Hypothalamus (tissue), 51 donors: ENCODE measurements at places on chromosomes 6 and 20.
A peak's percentile ranks its signal among the peaks of the same experiment; 100 is the strongest.

GRCh38 chr6:32436186-32436585 lies 3.5 kb upstream of the HLA-DRA start:
- no peak for DNase-seq

DNA sequence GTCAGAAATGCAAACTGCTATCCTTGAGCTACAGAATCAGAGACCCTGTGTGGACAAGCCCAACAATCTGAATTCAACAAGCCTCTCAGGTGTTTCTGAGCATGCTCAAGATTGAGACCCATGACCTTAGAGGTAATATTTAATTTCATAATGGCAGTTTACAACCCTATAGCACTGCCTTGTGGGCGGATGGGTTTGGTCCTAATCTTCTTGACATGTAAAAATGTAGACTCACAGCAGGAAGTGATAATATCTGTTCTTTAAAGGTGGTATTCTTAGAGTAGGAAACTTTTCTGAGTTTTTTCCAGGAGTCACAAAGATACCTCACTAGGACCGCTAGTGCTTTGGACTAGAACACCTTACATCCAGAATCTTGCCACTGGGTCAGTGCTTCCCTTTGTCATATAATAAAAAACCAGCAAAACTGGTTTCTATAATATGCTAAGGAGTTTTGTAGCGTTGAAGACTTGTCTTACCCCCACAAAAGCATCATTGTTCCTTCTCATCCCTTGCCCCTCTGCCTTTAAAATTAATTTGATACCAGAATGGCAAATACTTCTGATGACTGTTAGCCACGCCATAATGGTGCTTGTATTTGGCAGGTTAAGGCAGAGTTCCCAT lies 52.6 kb downstream of the E2F3 start:
- no peak for DNase-seq

GRCh38 chr6:115999235-115999634 lies 61.5 kb downstream of the FRK start:
- no peak for DNase-seq

DNA sequence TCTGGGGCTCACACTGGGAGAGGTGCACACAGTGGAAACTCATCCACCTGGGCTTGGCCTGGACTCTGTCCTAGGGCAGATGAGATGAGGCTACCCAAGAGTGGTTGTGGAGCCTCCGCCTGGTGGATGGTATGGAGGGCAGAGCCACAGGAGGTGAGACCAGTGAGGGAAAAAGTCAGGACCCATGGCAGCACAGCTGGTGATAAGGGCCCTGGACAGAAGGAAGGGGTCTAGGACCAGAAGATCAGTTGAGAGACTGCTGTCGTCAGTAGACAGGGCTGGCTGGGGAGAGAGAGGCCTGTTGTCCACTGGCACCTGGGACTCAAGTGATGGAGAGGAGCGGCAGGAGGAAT lies 29.8 kb downstream of the PLCG1 start:
- no peak for DNase-seq

DNA sequence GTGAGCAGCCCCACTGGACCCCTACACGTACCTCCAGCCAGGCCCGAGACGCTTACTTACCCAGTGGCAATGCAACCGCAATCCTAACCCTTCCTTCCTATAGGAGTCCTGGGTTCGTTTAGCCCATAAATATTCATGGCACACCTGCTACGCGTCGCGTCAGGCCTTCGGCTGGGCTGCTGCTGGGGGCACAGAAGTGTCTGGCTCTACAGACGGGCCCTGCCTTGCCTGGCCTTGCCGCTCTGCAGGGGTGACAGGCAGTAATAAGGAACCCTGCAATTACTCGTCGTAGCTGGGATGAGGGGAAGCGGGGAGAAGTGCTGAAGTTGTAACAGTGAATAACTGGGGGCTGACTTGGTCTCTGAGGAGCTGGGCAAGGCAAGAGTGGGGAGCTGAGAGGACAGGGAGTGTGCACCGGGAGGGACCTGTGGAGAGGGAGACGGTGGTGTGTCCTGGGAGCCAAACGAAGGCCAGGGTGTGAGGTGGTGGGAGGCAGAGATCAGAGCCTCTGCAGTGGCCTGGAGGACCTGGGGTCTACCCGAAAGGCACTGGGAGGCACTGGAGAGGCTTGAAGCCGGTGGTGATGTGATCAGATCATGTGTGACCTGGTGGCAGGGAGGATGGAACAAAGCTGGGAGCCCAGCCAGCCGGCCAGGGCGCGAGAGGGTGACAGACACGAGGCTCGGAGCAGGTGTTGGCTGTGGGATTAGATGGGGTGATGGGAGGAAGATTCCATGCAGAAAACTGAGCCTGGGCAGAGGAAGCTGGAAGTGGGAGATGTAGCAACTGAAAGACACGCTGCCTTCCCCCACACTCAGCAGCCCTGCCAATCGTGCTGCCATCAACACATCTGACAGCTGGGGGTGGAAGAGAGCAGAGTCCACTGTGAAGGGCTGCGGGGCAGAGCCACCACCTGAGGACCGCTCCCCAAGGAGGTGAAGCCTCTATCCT lies 36.4 kb downstream of the PSMG4 start:
- peak; percentile 22 for DNase-seq

- DNase-seq, result no peak
These were observed 52.3 kb downstream of the ZFAND3 start for GRCh38 chr6:37871616-37872372.

GRCh38 chr6:21098134-21098533 lies 495.4 kb upstream of the SOX4 start:
- no peak for DNase-seq

GRCh38 chr6:45445749-45446549 lies 68.2 kb upstream of the SUPT3H start:
- DNase-seq, result no peak

GRCh38 chr6:81242624-81243023 lies 509.9 kb downstream of the TENT5A start:
- DNase-seq, result no peak

- no peak for DNase-seq
These were observed 25.6 kb downstream of the MMP24 start for GRCh38 chr20:35252037-35252461.

GRCh38 chr6:117829594-117830319 lies 77.3 kb upstream of the SLC35F1 start:
- DNase-seq, result no peak

- no peak for DNase-seq
These were observed 66.0 kb downstream of the ZBTB2 start for GRCh38 chr6:151325075-151326050.

GRCh38 chr20:36097337-36098151 lies 57.0 kb upstream of the EPB41L1 start:
- DNase-seq, result no peak

DNA sequence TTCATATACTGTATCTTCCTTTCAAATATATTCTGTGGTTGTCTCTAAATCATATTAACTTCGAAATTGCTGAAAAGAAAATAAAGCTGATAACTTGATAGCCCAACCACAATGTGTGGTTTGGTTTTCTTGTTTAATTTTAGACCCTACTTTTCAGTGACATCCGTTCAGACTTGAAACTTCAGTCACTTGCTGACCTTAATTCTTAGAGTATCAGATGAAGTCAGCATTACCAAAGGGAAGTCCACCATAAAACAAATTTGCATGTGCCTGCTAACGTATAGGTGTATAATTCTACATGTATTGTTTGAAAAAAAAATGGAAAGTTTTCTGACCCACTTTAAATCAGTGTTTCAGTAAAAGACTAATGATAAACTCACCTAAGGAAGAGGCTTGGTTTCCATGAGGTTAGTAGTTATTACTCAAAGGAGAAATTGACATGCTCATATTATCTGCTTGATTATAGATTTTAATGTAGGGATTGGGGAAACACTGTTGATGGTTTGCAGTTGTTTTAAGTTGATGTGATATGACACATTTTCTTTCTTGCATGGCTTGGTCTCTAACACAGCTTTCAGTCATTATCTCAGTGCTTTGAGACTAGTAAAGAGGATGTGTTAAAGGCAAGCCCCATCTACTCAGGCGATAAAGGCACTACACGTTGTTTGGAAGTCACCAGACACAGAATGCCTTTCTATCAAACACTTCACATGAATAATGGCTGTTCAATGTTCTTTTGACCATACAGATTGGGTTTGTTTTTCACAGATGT lies 5.2 kb upstream of the IL17A start:
- DNase-seq, result no peak

DNA sequence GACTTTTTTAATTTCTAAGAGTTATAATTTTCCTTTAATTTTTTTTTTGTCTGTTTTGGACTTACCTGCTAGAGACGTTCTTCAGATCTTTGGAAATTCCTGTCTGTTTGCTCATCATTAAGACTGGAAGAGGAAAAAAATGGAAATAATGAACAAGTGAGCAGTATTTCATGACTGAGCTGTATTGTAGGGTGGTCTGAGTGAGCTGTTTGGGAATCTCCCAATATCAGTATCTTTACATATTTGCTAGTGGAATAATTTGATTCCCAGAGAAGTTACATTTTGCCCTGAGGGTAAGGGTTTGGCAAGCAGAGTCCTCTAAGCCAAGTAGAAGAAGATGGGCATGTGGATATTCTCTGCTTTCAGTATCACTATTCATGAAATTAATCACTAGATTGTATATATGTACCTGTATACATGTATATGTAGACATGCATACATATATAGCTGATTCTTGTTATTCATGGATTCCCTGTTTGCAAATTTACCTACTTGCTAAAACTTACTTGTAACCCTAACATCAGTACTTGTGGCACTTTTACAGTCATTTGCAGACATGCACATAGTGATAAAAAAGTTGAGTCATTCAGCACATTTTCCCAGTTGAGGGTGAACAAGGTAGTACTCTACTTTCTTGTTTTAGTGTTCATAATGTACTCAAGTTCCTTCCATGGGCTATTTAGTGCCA lies 13.5 kb downstream of the ZC2HC1B start:
- no peak for DNase-seq

DNA sequence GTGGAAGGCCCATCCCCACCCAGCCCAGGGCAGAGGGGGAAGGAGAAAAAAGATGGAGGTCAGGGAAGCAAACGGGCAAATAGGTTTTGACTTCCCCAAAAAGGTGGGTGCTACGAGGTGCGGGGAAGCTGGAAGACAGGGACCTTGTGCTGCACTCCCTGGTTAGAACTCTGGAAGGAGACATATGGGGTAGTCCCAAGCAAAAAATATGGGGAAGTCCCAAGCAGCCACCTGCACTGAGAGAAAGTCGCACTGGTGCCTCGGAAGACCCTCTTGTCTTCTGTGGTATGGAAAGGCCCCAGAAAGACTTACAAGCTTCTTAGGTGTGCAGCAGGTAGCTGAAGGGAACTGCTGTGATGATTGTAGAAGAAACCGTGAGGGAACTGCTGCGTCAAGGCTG lies 93.8 kb upstream of the CEP85L start:
- DNase-seq, result no peak

- no peak for DNase-seq
These were observed 122.6 kb downstream of the SGK1 start for GRCh38 chr6:134195164-134195906.

DNA sequence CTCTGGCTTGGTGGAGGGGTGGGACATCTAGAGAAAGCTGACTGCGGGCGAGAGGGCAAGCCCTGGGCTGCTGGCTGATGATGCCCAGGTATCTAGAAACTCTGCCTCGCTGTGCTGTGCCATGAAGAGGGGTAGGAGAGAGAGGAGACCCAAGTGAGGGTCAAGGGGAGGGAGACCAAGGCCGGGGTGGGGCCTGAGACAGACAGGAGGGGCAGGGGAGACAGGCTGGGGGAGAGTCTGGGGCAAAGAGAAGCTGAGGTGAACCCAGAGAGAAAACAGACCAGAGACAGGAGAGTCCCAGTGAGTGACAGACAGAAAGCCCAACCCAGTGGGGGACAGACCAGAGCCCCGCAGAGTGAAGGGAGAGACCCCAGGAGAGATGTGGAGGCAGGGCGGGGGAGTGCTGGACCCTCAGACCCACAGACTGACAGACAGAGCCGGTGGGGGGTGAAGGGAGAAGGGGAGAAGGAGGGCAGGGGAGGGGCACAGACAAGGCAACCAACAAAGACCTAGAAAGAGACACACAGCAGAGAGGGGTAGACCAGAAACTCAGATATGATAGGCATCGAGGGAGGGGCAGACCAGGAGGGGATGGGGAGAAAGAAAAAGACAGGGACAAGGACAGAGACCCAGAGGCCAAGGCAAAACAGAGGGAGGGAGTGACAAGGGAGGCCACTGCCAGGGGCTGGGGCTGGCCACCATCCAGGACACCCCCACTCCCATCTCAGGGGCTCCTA lies 5.9 kb downstream of the TEAD3 start:
- DNase-seq, result no peak

DNA sequence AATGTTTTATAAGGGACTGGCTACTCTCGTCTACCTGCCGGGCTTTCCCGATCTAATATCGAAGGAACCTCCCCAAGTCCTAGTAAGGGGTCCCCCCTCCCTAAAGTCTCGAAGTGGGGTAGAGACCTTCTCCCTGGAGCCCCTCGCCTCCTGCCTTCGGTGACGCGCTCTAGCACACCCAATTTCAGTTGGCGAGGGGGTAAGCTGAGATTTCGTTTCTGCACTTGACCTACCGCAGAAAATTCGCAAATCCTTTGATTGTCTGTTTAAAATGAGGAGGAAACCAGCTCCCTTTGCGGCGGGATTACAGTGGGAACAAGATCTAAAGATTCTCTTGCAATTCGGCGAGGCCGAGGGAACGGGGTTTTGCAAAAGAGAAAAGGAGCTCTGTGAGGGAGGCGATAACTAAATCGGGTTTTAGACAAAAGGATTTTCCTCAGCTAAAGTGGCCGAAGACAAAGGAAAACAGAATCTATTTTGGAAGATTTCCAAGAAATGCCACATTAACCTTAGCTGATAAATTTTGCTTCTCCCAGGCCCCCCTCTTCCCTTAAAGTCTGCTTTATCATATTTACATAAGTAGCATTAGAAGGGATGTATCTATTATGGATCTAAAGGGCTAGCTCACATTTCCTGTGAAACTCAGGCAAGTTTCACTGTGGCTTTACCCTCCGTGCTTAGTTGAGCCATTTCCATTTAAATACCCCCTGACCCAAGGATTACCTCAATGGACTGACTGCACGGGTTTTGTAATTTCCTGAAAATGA lies 8.4 kb downstream of the SIM1 start:
- no peak for DNase-seq

DNA sequence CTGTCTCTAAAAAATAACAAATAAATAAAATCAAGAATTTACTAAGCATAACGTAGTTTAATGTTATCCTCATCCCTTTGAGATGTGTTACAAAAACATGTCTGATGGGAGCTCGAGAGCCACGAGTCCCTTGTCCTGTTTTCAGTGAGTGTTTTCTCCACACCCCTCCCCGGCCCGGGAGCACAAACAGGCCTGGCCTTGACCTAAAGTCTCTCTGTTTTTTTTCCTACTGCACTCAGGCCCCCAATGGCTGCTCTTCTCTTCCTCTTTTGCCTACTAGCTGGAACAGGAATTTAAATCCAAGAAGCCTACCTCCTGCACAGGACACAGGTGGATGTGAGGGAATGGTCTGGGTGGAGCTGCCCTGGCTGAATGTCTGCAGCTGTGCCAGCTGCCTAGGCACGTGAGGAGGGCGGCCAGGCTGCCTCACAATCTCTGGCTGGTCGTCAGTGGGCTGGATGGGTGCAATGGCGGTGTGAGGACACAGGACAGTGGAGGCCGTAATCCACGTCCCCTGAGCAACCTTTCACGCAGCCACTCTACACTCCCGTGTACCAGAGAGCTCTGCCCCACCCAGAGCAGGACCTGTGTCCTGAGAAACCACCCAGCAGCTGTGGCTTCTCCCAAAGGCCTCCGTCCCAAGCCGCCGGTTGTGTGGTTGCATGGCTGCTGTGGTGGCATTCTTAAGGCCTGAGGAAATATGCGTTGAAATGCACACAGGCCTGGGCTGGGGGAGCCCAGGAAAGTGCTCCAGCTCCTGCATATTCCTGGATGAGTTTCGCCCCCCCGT lies 117.5 kb downstream of the FAM120B start:
- DNase-seq, result no peak
